GM03348 (cell line): ENCODE measurements at places on chromosomes 4 and X.

GRCh38 chrX:47607091-47607490 lies 12.6 kb downstream of the SYN1 start:
- no peak for DNase-seq

DNA sequence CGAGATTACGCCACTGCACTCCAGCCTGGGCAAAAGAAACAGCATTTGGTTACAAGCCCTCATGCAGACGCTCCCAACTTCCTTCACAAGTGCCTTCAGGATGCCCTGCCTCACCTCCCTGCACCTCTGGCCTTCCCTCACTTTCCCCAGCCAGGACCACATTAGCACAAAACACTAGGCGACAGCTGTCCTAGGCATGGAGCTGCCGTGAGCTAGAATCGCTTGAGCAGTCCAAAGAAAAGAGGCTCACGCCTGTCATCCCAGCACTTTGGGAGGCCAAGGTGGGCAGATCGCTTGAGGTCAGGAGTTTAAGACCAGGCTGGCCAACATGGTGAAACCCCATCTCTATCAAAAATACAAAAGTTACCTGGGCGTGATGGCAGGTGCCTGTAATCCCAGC lies 15.8 kb downstream of the RNF212 start:
- no peak for DNase-seq

DNA sequence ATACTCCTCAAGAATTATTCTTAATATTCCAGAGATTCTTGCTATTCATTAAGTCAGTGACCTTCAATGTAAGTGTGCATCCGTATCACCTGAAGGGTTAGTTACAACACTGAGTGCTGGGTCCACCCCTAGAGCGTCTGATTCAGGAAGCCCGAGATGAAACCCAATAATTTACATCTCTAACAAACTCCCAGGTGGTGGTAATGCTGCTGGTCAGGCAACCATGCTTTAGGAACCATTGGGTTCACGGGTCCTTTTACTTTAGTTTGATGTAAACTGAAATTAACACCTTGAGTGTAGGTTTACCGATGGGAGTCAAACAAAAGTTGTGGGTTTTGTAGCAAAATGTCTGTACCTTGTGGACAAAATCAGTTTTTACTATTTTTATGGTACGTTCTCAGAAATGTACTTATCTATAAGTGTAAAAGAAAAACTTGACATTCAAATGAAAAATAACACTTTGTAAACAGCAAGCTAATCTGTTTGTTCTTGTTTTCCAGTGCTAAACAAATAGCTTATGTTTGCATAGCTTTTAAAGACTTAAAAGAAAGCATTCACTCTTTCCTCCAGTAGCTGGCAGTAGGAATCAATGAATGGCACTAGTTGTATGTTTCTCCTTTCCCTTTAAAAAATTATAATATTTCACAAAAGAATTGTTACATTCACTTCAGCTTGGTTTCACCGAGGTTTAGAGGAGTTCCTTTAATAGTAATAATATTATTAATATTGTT lies 32.7 kb downstream of the ACE2 start:
- no peak for DNase-seq

DNA sequence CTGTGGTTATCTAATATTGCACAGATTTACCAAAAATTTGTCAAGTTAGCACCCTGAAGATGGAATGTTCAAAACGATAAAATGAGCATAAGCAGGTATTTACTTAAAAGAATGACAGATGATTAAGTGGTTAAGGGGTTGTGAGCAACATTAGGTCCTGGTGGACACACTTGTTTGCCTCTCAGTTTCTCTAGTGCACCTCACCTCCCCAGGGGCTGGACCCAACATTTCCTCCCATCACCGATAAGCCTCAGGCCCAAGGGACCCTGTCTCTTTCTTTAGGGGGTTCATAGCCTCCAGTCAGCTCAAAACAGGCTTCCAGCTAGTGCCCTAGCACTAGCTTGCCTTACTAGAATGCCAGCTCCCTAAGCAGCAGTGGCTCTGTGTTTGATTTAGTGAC lies 88.0 kb downstream of the ATP11C start:
- no peak for DNase-seq

DNA sequence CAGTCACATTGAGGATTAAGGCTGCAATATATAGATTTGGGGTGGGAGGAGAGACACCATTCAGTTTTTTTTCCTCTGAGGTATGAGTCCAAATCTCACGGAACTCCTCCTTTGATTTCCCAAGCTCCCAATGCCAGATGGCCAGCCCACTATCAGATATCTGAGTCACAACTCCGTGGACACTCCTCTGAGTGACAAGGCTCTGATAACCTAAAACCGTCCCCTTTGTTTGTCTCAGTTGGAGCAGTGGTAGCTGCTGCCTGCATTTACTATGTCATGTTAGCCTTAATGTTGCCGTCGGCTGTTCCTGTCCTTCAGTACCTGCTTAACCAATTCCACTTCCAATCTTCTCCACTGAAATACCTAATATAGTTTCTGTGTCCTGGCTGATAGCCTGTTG lies 107.3 kb downstream of the DTHD1 start:
- no peak for DNase-seq
